ENCODE measurements at places on chromosomes 6 and 20.

GRCh38 chr6:82597201-82597600 is 233.6 kb downstream of the TPBG start:
- no peak for DNase-seq

- no peak for DNase-seq
These were observed 47.9 kb downstream of the BLTP3A start for GRCh38 chr6:34839666-34840352.

- no peak for DNase-seq
These were observed 50.8 kb upstream of the MCUR1 start for GRCh38 chr6:13865141-13865540.

- DNase-seq: no peak
These were observed 17.4 kb upstream of the PLCB4 start for GRCh38 chr20:9051508-9051907.

GRCh38 chr6:142265476-142265875 is 36.3 kb upstream of the ADGRG6 start:
- DNase-seq: no peak

GRCh38 chr6:13307508-13307995 is 20.8 kb downstream of the TBC1D7 start:
- no peak for DNase-seq

DNA sequence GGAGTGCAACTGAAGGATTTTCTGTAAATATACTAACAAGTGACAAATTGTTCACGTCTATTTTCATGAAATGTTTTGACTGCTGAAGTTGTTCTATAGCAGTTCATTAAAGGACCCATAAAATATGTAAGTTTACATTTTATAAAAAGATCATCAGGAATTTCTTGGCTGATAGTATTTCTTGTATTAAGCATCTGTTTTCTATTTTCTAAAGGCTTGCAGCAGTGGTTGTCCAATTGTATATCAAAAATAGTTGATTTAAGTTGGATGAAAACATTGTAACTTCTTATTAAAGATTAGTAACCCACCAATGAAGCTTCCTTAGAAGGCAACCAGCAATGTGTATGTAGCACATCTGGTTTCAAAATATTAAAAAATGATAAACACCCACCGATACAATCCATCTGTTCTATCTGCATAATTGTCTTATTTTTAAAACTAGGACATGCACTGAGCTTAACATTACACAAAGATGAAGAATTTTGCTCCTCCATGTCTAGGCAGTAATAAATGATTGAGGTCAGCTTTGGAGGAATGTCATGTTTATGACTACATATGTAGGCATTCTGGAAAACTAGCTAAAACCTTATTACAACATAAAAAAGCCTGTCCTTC is 301.3 kb upstream of the TCF21 start:
- no peak for DNase-seq

DNA sequence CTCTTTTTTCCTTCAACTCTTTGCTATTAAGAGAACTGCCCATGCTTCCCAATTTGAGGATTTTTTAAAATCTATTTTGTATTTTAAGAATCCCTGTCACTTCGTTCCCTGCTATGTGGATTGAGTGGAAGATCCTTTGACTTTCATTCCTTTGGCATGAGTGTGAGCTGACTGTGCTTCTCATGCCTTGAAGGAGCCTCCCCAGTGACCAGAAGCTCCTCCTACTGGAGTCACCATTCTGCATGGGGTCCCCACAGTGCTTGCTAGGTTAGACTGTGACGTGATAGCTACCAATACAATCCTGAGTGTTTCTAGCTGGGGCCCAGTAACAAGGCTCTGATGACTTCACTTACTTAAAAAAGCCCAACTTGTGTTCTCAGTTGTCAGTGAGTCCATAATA is 104.4 kb upstream of the LAMP5 start:
- no peak for DNase-seq

DNA sequence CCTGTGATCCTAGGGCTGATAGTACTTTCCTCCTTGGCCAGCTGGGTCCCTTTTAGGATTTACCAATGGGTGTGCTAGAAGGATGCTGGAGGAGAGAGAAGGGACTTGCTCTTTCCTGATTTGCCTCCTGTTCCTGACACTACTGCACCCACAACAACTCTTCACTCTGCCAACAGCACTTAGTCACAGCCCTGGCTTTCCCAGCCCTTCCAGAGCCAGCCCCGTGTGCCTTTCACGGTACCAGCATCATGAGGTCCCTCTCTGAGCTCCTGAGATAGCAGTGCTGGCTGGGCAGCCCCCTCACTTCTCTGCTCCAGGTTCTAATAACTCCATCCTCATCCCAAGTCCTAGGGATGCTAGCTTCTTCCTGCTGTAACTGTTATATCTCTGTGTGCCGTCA is 80.9 kb downstream of the DNAH8 start:
- DNase-seq: no peak

DNA sequence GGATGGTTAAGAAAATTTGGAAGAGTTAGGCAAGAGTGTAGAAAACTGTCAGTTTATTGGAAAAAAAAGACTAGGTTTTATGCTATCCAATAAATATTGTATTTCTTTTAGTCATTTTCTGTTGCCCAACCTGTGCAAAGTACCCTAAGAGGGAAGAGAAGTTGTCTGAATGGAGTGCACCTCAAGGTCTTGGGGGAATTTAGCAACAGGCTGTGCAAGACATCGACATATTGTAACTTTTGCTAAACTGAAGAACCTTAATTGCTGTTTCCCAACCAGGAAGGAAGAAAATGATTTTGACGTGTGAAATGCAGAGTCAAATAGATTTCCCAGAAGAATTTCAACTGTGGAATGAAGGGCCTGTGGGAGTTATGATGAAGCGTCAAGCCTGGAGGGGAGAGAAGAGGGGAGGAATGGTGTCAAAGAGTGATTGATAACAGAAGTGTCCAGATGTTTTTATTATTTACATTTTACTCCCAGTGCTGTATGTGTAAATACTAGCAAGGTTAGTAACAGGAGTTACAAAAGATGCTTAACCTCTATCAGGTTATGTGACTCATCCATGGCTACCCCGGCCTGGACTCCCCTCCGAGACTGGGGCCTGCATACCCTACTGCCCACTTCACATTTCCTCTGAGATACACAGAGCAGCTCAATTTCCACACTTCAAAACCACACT is 246.8 kb downstream of the MYLK4 start:
- DNase-seq: no peak

DNA sequence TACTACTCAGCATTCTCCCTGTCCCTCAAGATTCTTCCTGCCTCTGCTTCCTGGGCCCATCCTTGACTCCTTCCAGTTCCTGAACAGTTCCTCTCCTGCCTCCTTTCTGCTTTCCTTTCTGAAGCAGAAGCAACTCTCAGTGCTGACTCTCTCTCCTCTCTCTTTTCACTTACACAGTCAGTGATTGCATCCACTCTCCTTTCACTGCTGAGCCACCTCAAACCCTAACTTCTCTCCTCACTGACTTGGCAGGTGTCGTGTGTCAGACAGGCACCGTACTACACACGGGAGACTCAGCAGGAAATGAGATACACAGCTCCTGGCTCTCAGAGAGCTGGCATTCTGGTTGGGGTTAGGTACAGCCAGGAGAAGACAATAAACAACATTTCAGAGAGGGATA is 5.6 kb downstream of the ABHD16A start:
- no peak for DNase-seq

- no peak for DNase-seq
These were observed 226.9 kb upstream of the RREB1 start for GRCh38 chr6:6880745-6881437.
